Trophoblast cell (in vitro differentiated cells and primary cell): ENCODE measurements at places on chromosomes 1 and 21.

GRCh38 chr1:228020686-228021354 lies 14.0 kb downstream of the WNT3A start:
- DNase-seq: no peak

DNA sequence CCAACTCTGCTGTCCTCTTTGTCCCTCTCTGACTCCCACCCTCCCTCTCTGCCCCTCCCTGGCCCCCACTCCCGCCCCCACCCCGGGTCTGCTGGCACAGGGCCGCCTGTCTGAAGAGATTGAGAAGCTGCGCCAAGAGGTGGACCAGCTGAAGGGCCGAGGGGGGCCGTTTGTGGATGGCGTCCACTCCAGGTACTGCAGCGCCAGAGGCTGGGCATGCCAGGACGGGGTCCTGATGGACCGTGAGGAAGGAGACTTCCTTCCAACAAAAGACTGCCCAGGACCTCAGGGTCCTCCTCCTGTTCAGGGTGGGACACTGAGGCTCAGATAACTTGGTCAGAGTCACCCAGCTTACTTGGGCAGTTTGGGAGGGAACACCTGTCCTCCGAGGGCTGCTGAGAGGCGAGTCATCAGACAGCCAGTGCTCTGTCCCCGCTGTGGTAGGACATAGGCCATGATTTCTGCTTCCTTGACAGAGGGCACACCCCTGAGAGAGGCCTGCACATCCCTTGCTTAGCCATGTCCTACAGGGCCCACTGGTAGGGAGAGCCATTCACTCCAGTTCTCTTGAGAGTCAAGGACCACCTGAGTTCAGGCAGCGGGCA lies 23.4 kb downstream of the PPFIA4 start:
- no peak for DNase-seq

DNA sequence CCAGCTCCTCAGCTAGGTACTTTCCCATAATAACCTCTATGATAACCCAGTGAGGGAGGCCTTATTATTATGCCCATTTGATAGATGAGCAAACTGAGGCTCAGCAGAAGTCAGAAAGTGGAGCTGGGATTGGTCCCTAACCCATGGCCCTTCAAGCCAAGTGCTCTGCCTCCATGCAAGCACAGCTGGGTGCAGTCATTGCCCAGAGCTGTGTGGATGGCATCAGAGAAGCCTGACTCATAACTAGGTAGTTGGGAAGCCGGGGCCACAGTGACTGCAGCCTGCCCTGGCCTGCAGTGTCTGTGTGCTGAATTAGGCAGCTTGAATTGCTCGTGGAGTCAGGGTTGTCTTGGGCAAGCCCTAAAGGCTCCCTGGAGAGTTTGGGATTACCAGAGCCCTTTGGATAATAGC lies 89.9 kb upstream of the SLC2A1 start:
- peak; percentile 56 for DNase-seq

GRCh38 chr1:114367810-114368209 lies 143.2 kb downstream of the TRIM33 start:
- no peak for DNase-seq

GRCh38 chr1:118159569-118159968 lies 25.5 kb downstream of the SPAG17 start:
- DNase-seq: no peak

- DNase-seq: no peak
Observed at GRCh38 chr1:203076031-203076511, 9.7 kb downstream of the MYOG start.

GRCh38 chr1:12148160-12148957 lies 18.4 kb upstream of the TNFRSF1B start:
- DNase-seq: no peak

DNA sequence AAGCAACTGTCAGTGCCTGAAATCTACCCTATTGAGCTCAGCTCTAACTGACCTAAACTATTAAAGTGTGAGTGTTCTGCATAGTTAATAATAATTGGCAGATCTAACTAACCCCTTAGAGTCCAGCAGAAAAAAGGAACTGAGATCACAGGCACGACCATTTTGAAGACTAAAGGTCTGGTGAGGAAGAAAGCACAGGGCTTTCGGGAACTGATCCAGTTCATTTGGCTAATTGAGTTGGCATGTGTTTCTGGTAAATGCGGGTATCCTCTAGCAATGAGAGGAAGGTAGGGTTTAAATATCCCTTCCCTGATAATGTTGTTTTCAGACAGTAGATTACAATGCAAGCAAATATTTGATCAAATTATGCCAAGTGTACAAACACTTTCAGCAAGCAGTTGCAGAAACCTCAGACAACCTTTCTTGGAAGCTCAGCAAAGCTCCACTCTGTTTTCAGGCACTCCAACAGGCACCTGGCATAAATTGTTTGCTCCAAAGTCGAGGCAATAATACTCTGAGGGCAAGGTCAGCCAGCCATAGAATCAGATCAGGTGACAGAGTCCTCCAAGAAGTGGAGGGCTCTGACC lies 100.8 kb downstream of the KCNK1 start:
- no peak for DNase-seq

GRCh38 chr1:53325326-53326087 lies 2.4 kb downstream of the LRP8 start:
- DNase-seq: no peak

DNA sequence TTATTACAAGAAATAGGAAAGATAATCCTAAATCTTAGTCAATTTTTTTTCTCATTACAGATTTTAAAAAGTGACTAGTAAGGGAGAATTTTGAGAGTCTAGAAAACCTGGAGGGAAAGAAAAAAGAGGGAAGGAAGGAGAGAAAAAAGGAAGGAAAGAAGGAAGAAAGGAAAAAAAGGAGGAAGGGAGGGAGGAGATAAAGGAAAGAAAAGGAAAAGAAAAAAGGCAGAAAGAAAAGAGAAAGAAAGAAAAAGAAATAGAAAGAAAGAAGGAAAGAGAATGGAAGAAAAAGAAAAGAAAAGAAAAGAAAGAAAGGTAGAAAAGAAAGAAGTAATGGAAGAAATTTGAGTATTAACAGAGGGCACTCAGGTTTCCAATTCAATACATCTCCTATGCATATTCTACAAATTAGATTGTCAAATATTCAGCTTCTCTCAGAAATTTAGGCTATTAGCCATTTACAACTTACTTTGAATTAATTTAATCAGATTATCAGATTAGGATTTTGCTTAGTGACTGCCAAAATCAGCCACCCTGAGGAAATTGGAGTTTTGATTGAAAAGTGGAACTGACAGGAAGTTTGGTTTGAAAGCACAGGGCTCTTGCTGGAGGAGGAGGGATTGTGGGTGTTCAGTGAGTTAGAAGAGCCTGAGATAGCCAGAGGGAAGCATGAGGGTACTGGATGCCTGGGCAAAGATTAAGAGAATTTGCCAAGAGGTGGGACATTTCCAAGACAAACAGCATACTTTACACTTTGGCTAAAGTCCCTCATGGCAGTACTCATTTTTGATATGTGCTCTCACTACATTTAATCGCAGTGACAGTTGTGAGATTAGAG lies 677.8 kb downstream of the USP25 start:
- no peak for DNase-seq

DNA sequence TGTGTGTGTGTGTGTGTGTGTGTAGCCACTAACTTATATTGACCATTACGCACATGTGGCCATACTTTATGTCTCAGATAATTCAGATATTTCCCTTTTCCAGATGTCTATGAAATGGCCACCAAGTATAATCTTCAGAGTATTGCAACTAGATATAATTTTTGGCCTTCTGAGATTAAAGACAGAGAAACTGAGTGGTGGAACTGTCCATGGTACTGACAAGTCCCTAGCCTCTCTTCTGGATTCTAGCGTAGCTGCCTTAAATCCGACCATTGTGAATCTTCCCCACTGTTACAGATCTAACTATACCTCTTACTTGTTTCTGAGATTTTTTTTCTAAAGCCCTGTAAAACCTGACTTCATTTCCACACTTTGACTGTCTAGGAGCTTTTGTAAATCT lies 100.0 kb upstream of the SERTAD4 start:
- DNase-seq: no peak

DNA sequence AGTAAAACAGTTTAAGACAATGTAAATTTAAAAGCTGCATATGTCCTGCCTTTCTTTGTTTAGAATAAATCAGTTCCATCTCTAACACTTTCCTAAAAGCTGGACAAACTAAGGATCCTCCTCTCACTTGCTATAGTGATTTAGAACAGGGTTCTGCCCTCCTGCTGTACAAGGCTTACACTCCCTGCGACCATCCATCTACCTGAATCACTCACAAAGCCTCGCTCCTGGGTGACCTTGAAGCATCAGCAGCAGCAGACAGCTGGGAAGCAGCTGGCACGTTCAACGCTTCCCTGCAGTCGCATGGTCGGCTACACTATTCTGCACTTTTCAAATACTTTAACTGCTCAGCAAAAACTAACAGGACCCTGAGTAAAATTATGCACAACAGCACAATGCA lies 128.0 kb downstream of the NTPCR start:
- DNase-seq: no peak

GRCh38 chr1:84348759-84349158 lies 47.3 kb downstream of the SAMD13 start:
- no peak for DNase-seq

GRCh38 chr1:91712981-91713841 lies 172.7 kb downstream of the TGFBR3 start:
- peak; percentile 35 for DNase-seq

- no peak for DNase-seq
Observed at GRCh38 chr21:14454016-14455009, 71.4 kb upstream of the HSPA13 start.
